ENCODE measurements at places on chromosomes 3 and 15.

DNA sequence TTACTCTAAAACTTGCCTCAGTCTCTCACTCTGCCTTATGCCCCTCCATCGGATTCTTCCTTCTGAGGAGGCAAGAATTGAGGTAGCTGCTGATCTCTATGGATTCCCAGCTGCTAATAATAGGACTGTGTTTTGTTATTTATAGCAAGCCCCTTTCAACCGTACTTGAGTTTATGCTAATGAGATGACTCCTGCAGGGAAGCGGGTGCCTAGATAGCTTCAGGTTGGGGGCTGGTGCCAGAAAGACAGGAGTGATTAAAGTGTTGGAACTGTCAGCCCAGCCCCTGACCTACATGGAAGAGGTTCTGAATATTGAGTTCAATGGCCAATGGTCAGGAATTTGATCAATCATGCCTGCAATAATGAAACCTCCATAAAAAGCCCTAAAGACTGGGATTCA lies 21.8 kb upstream of the LIMD1 start:
- DNase-seq: no peak

GRCh38 chr3:123520656-123521055 lies 64.2 kb downstream of the HACD2 start:
- DNase-seq: no peak

DNA sequence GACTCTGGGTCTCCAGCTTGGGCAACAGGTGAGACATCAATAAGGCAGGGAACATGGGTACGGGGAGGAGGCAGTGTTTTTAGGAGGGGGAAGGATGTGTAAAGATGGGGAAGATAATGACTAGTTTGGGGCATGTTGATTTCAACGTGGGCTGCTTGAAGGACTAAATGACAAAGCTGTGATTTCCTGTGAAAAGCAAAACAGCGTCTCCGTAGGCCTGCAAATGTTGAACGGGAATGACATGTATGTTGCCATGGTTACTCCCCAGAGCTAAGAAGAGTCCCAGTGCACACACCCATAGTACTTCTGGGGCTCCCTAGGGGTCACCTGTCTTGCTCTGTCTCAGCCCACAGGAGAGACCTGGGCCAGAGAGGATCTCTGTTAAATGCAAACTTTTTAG lies 71.3 kb upstream of the ETV5 start:
- DNase-seq: no peak

DNA sequence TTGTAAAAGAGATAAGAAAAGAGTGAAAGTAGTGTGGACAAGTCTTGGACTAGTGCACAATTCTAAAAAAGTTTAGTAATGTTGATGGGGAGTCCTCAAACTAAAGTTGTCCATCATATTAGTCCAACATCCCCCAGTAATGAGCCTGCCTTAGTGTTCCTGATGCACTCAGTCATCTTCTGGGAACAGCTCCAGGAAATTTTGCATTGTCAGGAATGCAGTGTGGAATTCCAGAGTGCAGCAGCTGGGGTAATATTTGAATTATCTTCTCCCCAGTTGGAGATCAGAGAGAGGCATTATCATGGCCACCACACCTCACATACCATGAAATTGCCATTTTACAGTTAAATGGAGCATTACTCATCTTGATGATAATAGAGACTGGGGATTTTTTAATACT lies 528.8 kb upstream of the NAALADL2 start:
- DNase-seq: no peak

DNA sequence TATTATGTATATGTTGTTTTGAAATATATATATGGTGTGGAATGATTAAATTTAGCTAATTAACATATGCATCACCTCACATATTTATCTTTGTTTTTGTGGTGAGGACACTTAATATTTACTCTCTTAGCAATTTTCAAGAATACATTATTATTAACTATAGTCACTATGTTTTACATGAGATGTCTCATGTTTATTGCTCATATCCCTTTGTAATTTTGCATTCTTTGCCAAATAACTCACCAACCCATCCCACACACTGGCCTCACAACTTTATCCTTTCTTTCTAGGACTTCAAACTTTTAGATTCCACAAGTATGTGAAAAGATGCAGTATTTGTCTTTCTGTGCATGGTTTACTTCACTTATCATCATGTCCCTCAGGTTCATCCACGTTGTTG lies 950.2 kb upstream of the CADM2 start:
- DNase-seq: no peak

GRCh38 chr3:58989163-58989562 lies 60.7 kb downstream of the CFAP20DC start:
- DNase-seq: no peak

DNA sequence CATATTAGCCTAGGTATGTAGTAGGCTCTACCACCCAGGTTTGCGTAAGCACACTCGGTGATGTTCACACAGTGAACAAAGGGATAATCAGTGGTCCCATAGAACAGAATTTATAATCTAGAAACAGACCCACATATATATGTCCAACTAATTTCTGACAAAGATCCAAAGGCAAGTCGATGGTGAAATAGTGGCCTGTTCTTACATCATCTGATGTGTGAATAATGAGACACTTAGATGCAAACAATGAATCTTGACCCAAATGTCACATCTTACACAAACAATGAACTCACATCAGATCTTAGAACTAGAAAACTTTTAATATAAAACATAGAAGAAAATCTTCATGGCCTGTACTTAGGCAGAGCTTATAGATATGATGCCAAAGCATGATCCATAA lies 17.6 kb upstream of the TM2D3 start:
- DNase-seq: no peak

DNA sequence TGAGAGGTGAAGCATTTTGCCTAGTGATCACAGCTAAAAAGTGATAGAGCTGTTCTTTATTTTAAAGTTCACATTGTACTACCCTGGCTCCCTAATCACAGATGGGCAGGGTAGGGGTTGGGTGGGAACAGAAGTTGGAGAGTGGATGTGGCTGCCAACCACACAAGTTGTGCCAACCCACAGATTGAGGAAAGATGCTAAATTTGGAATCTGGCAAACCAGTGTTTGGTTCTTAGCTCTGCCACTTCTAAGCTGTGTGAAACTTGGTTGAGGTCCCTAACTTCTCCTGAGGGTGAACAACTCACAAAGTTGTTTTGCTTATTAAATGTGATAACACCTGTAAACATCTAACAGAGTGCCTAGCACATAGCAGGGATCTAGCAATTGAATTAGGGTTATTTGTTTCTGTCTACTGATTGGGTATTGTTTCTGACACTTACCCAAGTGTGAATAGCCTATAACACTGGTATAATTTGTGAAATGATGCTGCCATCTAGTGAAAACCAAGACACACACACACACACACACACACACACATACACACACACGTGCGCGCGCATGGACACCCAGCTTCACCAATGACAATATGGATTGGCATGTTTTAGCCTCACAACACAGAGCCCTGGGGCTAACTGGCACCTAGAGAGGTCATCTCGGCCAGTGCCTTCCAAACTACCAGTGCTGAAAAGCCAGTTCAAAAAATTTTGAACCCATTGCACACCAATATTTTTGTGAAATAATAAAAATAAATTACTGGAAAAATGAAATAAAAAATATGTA lies 25.3 kb downstream of the ADGRG7 start:
- DNase-seq: no peak

DNA sequence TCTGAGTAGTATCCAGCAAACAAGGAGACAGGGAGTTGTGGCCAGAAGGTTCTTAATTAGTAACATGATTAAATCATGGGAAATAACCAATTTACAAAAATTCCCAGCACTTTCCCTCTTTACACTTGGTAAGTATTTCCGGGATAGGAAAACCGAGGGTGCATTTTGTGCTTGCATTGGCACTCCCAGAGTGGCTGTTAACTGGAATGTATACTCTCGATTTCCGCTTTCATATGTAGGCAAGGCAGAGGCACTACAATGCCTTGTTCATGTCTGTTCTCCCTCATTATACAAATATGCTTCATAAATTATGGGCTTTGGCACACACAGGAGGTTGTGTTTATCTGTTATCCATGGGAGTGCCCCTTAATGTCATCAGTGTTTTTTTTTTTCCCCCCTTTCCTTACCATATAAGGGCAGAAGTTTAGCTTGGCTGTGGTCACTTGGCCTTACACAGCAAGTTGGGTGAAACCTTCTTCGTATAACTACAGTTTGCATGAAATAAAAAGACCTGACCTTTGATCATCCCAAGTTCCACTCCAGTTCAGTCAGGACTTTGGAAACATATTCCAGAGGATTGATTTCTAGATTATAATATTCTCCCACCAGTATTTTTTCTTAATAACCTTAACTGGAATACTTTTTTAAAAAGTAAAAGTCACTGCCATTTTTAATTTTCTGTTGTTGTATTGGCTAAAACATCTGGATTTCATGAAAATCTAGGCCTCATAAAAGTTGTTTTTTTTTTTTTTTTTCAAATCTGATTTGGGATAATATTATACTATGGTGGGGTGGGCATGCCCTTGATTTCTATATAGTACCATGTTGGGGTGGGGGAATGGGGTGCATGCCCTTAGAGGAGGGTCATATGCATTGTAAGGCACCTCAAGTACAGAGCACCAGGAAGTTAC lies 8.9 kb downstream of the TPM1 start:
- DNase-seq: no peak

GRCh38 chr3:53180305-53181023 lies 19.5 kb downstream of the PRKCD start:
- no peak for DNase-seq
